ENCODE measurements at places on chromosomes 2 and 18.

DNA sequence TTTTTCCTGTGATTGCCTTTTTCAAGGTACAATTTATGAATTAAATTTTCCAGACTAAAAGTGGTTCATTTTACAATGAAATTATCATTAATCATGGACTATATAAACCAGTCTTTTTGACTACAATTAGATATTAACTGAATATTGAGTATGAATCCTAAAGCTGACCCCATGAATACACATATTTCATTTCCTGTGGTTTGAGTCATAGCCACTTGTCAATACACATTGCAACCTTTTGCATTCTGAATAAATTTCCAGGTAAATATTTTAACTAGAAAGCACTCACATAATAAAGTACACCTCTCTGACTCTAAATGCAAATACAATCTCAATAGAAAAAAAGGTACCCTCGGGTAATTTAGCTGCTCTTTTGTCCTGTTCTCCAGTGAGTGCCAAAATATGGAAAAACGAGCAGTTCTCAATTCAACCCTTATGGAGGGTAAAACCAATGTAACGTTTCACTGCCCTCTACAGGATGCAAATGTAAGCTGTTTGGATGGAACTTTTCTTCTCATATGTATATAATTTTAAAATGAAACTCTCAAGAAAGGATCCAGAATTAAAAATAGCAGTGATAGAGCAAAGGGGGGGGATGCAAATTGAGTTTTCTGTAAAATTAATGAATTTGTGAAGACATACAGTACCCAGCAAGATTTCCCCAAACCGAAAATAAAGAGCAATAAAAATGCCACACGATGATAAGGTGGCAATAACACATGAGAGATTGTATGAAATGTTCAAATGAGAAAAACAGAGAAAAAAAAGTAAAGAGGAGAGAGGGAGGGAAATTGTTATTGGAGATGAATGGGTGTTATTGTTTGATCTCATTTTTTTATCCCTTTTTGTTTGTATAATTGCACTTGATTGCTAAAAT lies 1795.7 kb upstream of the PIK3C3 start:
- DNase-seq, result no peak

DNA sequence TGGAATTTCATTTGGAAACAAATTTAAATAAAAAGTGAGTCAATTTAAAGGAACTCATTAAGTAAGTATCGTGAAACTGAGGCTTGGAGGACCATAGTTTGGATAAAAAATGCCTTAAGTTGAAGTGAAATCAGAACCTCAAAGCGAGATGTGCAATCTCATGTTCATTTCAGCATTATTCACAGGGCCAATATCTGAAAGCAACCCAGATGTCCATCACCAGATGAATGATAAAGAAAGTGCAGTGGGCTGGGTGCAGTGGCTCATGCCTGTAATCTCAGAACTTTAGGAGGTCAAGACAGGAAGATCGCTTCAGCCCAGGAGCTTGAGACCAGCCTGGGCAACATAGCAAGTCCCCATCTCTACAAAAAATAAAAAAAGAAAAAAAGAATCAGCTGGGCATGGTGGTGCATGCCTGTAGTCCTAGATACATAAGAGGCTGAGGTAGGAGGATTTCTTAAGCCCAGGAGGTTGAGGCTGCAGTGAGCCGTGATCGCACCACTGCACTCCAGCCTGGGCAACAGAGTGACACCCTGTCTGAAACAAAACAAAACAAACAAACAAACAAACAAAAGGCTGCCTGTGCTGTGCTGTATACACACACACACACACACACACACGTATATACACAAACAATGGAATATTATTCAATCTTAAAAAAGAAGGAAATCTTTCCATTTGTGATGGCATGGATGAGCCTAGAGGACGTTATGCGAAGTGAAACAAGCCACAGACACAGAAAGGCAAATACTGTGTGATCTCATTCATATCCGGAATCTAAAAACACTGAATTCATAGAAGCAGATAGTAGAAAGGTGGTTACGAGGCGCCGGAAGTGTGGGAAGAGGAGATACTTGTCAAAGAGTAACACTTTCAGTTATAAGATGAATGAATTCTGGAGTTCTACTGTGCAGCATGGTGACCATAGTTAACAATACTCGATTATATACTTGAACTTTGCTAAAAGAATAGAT lies 14.5 kb downstream of the SH3RF3 start:
- DNase-seq, result no peak

DNA sequence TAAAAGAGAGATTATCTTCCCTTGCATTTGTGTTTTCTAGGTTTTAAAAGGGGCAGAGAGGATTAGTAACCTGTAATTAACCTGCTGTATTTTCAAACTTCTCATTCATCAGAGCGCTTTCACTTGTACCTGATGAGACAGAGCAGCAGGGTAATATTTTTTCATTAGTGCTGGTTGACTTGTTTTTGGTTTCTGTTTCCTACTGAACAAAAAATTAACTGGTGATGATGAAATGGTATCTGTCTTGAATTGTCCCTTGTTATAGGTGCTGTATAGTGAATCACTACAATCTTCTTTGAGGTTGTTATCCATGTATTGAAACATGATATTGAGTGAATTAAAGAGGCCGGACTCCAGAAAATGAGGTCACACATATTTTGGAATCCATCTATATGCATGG lies 37.9 kb downstream of the CDH20 start:
- DNase-seq, result no peak

GRCh38 chr2:33326100-33326499 lies 150.3 kb upstream of the RASGRP3 start:
- DNase-seq, result no peak

DNA sequence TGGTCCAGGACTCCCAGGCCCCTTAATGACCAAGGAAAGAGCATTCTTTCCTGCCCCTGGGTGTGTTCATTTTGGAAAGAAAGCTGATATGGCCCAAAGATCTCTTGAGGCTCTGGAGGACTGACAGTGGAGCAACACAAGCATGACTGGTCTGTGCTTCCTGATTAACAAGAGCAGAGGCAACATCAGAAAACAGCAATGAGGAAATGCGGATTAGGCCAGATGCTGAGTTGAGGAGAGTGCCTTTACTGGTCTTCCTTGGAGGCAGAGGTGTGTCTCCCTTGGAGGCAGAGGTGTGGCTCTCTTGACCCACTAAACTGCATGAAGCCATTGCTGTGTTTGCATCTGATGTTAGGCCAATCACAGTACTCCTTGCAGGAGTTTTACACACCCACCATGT lies 19.9 kb downstream of the IL36B start:
- no peak for DNase-seq

DNA sequence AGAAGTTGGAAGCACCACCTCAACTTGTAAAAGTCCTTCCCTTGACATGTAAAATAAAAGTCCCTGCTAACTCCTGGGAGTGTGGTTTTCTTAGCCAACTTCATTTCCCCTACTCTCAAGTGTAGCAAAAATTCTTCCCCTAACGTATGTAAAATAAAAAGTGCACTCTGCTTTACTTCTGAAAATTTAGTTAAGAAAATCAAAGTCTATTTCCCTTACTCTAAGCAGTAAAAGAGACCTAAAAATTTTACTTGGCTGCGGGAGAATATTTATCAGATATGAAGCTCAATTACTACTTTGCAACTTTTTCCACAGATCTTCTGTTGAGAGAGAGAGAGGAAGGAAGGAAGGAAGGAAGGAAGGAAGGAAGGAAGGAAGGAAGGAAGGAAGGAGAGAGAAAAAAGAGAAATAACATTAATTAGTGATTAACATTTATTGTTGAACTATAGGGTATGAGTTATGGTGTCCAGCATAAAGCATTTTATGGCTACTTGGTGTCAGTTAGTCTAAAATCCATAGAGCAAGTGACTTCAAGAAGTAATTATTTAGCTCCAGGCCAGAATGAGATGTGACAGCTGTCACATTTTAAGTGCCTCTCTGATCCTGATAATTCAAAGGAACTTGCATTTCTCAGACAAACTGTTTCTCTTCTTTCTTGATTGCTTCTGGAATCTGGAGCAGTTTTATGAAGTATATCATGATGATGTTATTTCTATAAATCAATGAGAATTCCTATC lies 210.3 kb downstream of the TMX3 start:
- DNase-seq, result no peak

DNA sequence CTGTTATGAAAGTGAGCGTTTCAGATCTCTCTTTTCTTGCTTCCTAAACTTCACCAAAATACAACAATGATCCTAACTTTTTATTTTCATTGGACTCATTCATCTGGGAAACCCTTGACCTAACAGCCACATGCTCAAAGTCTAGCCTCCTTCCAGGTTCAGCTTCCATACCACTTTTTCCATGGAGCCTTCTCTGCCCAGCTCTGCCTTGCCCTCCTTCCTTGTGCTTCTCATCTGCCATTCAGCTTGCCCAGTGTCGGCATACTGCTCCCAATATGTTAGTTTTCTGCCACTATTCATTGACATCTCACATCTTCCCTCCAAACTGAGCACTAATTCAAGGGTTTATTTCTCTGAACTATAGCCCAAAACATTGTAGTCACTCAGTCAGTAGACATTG lies 214.7 kb downstream of the RAD51AP2 start:
- DNase-seq, result no peak

DNA sequence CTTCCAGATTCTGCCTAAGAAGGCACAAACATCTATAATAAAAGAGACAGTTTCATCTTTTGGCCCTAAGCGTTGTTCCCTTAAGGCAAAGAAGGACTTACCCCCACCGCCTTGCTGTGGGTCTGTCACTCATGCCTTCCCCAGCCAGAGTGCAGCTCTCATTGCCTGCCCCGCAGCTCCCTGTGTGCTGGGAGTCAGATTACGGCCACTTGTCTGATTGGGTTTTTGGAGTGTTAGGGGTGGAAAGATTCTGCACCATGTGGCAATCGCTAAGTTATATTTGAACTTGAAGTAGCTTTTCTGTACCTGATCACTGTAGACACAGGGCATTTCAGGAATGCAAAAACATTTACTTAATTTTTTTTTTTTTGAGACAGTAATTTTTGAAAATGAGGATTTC lies at the start of gene AQP4:
TSS of gene AQP4 (minus strand) at position 151 of the 400 bp plus-strand sequence. CDS start at position 133, 18 bp downstream.
- no peak for DNase-seq

GRCh38 chr2:65264821-65265670 lies 37.4 kb downstream of the ACTR2 start:
- peak; percentile 42 for DNase-seq

- no peak for DNase-seq
Observed at GRCh38 chr2:100321179-100321865, 979 bp downstream of the LONRF2 start.

Measured in immature natural killer cell (primary cell).